ENCODE measurements at places on chromosomes 11 and 22.
A peak's percentile ranks its signal among the peaks of the same experiment; 100 is the strongest.

GRCh38 chr11:94130298-94131046 is 1.8 kb downstream of the PANX1 start:
- DNase-seq: peak; percentile 58

- DNase-seq: no peak
These were observed 31.6 kb downstream of the RBX1 start for GRCh38 chr22:40982482-40983385.

- DNase-seq: no peak
These were observed 719.6 kb downstream of the BRD1 start for GRCh38 chr22:49107961-49108530.

DNA sequence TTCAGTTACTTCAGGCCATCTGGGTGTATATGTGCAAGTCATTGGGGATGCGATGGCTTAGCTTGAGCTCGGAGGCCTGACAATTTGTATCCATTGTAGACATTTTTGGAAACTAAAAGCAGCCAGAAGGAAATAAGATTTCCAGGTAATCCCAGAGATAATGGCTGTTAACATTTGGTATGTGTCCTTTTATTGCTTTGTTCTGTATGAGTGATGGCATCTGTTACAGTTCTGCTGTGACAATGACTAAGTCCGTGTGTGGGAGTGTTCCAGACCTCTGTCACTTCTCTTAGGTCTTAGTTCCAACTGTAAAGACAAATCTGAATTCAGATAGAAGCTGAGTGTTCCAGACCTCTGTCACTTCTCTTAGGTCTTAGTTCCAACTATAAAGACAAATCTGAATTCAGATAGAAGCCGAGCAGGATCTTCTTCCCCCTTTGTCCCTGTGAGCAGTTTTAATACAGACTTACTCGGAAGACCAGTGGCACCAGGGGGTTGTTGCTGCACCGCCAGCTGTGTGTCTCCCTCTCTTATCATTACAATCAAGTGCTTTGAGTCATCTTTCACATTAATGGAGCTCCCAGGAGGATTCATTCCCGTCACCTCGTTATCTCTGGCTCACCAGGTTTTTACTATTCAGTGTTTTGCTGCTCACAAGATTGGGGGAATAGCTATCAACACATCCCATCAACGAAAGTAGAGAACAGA is 190.9 kb upstream of the SORL1-AS1 start:
- DNase-seq: no peak

DNA sequence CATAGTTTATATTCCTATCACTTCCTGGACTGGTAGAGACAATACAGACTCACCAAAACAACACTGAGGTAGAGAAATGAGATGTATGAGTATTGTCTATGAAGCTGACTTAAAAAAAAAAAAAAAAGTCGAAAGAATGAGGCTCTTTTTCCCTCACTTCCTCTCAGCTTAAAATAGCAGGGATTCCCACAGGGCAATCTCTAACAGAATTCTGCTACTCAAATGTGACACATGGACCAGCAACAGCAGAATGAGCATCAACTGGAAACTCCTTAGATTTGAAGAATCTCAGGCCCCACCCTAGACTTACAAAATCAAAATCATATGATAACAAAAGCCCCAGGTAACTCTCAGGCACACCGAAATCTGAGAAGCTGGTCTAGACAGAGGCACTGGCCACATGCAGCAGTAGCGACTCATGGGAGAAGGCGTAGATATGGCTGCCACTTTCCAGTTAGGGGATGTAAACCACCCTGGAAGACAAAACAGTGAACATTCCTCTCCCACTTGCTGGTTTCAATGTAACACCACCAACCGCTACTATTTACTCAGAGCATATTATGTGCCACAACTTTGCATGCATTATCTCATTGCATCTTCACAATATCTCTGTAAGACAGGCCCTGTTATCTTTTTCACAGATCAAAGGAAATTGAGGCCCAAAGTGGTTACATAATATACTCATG is 128.0 kb downstream of the RBFOX2 start:
- no peak for DNase-seq

Measured in DMS79 treated with DMSO at 0.1 percent for 48 hours (cell line).